ENCODE measurements at places on chromosomes 7 and 10. TPM values are rescaled to one million over a fixed set of nuclear protein-coding genes. Genes with fewer than 3 reads are reported as not detected.

DNA sequence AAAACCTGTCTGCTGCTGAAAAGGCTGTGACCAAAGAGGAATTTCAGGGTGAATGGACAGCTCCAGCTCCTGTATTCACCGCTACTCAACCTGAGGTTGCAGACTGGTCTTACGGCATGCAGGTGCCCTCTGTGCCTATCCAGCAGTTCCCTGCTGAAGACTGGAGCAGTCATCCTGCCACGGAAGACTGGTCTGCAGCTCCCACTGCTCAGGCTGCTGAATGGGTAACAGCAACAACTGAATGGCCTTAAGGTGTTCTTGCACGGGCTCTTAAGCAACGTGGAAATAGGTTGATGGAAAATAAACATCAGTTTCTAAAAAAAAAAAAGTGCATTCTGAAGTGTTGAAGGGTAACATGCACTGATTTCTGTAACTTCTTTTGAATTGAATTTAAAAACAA lies 82.3 kb downstream of the DAGLB start:
- DNase-seq: no peak

The DGKI gene
- 11.3 TPM for total RNA-seq

- DNase-seq: peak; percentile 58
Measured at GRCh38 chr10:133318494-133319127, 9.9 kb downstream of the ZNF511 start.

DNA sequence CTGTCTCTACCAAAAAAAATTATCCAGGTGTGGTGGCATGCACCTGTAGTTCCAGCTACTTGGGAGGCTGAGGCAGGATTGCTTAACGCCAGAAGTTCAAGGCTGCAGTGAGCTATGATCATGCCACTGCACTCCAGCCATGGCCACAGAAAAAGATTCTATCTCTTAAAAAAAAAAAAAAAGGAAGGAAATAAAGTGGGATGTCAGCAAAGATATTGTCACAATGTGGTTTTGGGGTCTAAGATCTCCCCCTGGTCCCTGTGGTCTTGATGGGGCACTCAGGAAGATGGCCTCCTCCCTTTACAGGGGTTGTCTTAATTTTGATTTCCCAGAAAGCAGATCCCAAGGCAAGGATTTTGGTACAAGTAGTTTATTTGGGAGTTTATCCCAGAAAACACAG lies 7.4 kb upstream of the KAZALD1 start:
- no peak for DNase-seq

The SDK1 gene
- 0.43 TPM for total RNA-seq

The KEL gene
- not detected for total RNA-seq
